ENCODE measurements at places on chromosomes 12 and 14.

GRCh38 chr12:13734584-13735152, 246.7 kb downstream of the GRIN2B start:
- DNase-seq, result no peak

- no peak for DNase-seq
Measured at GRCh38 chr14:60622210-60622916, 26.9 kb downstream of the SIX1 start.

DNA sequence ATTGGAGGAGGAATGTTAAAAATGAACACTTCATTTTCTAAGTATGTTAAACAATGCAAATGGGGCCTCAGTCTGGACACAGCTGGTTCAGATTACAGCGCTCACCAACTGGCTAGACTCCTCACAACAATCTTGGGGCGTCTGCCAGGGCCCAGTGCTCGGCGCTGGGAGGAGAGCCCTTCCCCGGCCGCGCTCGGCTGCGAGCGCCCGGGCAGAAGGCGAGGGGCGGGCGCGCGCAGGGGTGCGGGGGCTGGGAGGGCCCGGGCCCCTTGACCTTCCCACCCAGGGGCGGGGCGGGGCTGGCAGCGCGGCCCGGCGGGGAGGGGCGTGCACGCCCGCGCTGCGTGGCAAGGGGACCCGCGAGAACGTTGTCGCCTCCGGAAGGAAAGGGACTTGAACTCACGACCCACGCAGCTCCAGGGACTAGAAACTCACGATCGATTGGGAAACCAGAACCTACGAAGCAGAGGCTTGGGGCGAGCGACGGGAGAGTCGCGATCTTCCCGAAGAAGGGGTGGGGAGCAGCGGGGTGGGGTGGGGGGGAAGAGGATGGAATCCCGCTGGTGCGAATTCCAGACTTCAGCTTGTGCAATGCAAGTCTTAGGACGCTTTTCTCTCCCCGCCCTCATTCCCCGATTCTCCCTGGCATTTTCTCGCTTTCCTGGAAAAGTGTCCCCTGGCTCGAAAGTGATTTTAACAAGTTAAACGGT, at the start of gene FBLN5:
Gene FBLN5 (minus strand): TSS at position 220 of the 710 bp plus-strand sequence. CDS start 465 bp downstream, outside the sequence.
- DNase-seq, result peak; percentile 88

GRCh38 chr12:81874166-81874565, 115.0 kb upstream of the PPFIA2 start:
- DNase-seq, result no peak

- DNase-seq, result no peak
Measured at GRCh38 chr12:2292560-2292959, 239.8 kb downstream of the CACNA1C start.

- DNase-seq, result no peak
Measured at GRCh38 chr12:26697217-26697616, 135.8 kb downstream of the ITPR2 start.

GRCh38 chr14:21525962-21526671, at the start of gene SALL2:
TSS of gene SALL2 (minus strand) at chr14:21526346. CDS start at chr14:21526127, 219 bp downstream.
- DNase-seq, result no peak

DNA sequence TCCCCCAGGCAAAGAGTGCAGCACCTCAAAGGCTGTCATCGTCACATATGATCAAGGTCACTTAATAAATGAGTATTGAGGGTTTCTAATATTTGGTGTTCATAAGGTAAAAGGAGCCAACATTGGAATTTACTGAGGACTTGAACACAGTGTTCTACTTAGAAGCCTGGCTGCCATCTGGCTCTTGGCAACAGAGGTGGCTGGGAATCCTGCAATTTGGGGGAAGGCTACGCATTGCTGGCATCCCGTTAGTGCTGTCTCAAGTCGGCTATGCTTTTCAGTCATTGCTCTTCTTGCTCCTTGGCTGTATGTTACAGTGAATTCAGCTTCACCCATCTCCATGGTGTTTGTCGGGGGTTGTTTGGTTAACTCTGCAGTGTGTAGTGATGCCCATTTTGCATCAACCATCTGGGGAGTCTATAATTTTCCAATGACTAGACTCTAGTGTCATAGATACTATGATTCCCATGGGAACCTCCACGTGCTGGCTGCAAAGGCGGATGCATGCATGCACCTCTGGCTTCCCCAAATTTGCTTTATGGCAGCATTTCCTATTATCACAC, 12.9 kb upstream of the SLC24A4 start:
- DNase-seq, result no peak

DNA sequence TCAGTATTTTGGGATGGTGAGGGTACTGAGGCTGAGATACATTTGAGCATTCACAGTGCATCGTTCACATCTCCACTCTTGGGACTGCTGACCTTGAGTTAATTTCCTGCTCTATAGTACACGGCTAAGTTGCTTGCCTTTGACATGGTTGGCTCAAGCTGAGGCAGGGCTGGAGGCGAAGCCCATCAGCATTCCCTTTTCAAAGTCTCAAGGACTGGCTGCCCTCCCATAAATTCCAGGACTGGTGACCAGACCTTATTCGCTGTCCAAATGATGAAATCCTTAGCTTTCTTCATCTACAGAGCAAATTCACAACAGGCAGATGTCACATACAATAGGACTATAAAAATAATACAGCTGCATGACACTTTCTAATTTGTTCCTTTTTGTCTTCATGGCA, 85.9 kb downstream of the SSPN start:
- no peak for DNase-seq

DNA sequence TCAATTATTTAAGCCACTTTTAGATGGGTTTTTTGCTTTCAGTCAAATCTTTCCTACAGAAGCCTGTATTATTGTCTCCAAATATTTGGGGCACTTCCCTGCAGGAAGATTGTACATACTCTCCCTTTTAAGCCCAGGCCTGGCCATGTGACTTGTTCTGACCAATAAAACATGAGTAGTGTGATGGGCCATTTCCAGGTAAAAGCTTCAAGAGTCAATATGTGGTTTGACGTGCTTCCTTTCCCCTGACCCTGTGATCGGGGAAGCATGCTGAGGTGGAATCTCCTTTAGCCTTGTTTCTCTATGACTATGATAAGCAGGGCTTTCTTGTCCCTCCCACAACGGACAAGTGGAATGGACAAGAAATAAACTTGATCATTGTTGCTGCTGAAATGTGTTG, 14.2 kb upstream of the NIN start:
- DNase-seq, result no peak

DNA sequence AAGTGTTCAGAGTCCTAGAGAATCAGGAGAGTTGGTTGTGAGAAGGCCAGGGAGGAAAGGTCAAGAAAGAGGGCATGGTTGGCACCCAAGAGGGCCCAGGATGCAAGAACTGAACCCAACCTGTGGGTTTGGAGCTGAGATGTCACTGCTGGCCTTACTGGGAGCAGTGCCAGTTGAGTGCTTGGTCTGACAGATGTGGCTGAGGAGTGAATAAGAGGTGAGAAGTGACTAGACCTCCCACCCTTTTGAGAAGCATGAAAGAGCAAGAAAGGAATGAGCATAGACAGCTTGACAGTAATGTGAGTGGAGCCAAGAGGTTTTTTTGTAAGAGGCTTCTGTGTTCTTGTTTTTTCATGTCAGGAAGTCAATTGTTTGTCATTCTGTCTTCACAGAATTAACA, 95.3 kb downstream of the FGD4 start:
- DNase-seq, result no peak

DNA sequence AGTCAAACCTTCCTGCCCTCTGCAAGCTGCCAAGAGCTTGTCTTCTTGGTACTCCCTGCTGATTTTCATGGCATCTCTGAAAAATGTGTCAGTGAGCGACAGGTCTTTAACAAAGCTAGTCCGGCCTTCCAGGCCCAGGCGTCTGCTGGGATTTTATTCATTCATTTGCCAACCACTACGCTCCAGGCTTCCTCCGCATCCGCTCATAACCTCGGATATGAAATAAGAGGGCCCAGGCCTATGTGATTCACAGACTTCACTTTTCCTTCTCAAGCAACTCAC, 13.8 kb downstream of the TSPAN9 start:
- no peak for DNase-seq

DNA sequence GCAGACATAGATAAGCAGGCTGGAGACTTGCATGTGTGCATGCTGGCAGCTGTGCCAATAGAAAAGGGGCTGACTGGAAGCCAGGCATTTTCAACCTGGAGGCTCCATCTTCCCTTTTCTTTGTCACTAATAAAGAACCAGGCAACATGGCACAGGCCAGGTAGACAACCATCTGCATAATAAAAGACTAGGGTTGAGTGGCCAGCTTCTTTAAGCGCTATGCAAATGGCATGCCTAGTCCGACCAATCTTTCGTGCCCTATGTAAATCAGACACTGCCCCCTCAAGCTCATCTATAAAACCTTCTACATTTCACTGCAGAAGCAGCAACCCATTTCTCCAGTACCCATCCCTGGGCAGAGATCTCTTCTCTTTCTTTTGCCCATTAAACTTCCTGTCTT, 4.6 kb upstream of the KLRC1 start:
- DNase-seq, result no peak

GRCh38 chr12:47813511-47814196, 6.0 kb downstream of the HDAC7 start:
- no peak for DNase-seq

DNA sequence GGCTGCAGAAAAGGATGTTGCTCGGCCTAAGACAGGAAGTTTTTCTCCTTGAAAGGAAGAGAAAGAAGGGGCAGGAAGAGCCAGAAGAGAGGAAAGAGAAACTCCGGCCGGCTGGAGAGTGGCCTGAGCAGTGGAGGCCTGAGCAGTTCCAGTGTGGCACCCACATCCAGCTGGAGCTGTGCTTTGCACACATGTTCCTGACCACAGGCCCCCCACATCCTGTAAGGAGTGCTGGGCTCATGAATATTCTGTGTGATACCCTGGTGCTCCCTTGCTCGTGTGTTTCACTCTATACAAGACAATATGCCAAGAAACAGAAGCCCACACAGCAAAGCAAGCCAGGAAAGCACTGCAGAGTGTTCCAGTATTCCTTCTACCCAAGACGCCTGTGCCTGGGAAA, 27.1 kb downstream of the POLE start:
- no peak for DNase-seq

Data from suprapubic skin (tissue), 4 donors.